K562 (cell line): ENCODE measurements at places on chromosomes 4 and X.

GRCh38 chr4:82677327-82677726, 115.5 kb upstream of the TMEM150C start:
- no peak for DNase-seq

DNA sequence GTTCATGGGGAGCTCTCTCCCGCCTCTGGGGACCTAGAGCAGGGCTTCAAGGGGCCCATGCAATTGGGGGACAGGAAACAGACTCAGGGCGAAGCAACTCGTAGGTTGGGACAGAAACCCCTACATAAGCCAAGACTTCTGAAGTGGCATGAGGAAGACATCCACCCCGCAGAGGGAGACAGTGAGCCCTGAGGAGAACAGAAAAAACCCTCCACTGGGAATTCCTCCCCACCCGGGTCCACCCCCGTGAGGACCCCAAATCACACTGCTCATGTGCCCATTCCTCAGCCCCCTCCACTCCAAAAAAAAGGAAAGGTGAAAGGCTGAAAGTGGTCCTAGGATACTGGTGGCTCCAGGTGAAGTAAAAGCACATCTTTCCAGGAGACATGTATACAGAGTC, 74.0 kb downstream of the CPZ start:
- no peak for DNase-seq

GRCh38 chr4:142727149-142727548, 119.0 kb downstream of the INPP4B start:
- DNase-seq: no peak

DNA sequence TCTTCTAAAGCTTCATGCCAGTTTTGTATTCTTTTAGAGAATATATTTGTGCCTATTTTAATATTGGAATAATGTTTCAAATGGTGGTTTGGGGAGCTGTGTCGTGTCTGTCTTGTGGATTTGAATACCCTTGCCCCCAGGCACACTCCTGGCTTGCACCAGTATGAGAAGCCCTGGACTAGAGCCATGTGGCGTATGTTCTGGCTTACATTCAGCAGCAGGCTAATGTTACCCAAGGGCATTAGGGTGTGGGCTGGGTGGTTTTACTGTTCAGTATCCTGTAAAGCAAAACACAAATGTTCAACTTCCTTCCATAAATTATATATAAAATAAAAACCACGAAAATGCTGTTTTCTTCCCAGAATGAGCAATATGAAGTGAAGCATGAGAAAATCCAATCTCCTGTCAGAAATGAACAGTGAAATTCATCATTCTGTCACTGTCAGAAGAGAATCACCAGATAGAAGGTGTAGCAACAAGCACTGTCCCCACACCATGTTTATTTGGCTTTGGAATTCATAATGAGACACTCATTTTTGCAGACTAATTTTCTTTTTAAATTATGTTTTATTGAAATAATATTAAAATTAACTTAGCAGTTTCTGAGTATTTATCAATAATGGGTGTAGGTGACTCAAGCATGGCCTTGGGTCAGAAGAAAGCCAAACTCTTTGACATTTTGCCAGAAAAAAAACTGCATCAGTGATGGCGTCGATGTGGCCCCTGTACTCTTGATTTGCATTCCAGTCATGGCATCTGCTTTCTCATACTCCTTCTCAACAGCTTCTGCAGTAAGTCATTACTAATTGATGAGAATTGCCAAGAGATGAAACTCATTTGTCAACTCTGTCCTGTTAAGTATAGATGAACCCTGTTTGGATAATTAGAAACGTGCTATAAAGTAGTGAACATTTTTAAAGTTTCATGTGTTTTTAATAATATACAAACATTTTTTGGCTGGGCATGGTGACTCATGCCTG, 43.8 kb downstream of the WWC2 start:
- DNase-seq: no peak

DNA sequence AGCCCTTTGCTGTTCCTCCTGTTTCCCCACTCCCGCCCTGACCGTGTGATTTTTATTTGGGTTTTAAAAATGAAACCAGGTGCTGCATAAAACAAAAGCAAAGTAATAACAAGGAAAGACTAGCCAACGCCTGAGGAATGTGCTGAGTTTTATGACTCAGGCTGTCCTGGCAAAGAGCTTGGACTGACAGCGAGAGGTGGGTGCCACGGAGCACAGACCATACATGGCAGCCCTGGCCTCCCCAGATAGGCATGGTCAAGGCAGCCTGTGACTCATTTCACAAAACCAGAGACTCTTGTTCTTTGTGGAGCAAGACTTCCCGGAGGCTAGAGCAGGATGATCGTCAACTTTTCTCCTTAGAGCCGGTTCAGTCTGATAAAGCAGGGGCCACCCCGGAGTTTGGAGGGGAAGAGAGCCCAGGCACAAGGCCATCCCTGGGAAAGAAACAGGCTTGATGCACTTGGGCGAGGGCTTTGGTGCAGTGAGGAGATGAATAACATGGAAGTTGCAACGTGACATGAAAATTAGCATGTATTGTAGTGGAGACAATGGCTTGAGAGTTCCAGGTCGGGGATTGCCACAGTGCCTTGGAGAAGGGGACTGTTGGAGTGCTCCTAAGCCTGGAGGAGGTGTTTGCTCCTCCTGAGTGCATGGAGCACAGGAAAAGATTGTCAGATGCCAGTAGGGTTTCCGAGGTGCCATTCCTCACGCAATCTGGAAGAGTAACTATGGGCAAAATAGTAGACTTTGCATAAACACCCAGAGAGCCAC, 54.8 kb downstream of the C4orf51 start:
- DNase-seq: peak; percentile 2

GRCh38 chrX:95907081-95907480, 777.6 kb upstream of the DIAPH2 start:
- DNase-seq: no peak
